ENCODE measurements at places on chromosomes 5 and 9.

- peak; percentile 10 for DNase-seq
These were observed 399.8 kb upstream of the MEF2C start for GRCh38 chr5:89282554-89283510.

- DNase-seq = no peak
These were observed 314.1 kb upstream of the PTGER4 start for GRCh38 chr5:40365342-40366330.

DNA sequence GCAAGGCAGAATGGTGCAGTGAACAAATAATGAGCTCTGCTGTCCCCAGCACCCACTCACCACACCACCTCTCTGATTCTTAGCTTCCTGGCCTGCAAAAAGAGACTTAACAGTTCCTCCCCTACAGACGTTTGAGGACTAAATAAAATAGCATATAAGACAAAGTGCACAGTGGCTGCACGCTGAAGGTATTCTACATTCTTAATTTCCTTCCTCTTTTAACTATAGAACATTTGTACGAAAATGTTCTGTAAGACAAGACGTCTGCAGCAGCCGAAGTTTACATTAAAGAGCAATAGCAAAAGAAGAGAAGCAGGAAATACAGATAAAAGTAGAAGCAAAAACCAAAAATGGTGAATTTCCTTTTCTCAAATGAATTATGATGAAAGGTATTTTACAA is 15.7 kb downstream of the FBN2 start:
- DNase-seq = no peak

GRCh38 chr9:89137542-89138462 is 40.8 kb downstream of the SHC3 start:
- DNase-seq = no peak

- peak; percentile 46 for DNase-seq
These were observed 788 bp downstream of the ZNF346 start for GRCh38 chr5:177023303-177023664.
